ENCODE measurements at places on chromosomes 3 and 15.

DNA sequence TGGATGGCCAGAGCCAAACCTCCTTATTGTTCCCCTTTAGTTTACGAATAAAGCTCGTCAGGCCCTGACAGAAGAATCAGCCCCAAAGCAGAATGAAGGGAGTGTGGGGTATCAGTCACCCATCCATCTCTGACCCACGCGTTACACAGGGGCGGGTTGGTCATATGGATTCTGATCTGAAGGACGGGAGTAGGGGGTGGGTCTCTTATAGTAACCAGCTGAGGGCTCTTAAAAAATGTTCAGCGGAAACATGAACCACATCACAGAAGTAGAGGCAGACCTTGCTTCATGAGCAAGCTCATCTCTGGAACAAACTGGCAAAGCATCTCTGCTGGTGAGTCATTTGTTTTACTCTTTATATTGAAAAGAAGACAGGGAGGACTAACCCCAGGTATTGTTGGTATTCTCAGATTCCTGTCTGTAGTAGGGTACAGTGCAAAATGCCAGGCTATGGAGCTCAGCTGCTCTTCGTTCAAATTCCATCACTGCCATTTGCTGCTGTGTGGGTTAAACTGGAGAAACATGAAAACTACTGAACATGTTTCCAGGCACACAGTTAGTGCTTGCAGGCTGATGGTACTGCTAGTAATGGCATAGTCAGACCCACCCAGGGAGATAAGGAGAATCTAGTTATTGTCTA lies at the start of gene CXCR6:
CXCR6 (plus strand) TSS at position 258 of the 640 bp plus-strand sequence. CDS start 3,018 bp downstream, outside the sequence.
- no peak for DNase-seq

- DNase-seq = no peak
Observed at GRCh38 chr15:75028991-75029377, 5.6 kb downstream of the PPCDC start.

DNA sequence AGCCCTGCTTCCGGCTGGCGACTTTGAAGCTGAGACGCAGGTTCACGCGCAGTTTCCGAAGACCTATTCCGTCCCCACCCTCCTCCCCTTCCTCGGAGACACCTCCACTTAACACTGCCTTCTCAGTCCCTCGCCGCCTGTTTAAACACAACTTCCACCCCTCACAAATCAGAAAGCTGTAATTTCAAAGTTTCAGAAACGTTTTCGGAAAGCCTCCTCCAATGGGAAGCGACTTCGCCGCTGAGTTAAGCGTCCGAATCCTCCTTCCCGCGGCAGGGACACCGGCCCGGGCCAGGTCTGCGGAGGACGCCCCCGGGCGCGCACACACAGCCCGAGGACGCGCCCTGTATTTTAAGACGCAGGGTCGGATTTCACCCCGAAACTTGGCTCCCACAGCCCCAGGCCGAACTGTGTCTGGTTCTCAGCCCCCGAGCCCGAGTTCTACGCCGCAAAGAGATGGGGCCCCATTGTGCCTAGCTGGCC lies 559 bp upstream of the LRRN1 start:
- peak; percentile 42 for DNase-seq

- DNase-seq = no peak
Observed at GRCh38 chr3:72335458-72336095, 512.7 kb downstream of the SHQ1 start.

- DNase-seq = no peak
Observed at GRCh38 chr3:1190569-1190968, 97.7 kb downstream of the CNTN6 start.

GRCh38 chr3:72591522-72592421 lies 256.5 kb downstream of the SHQ1 start:
- peak; percentile 23 for DNase-seq

- no peak for DNase-seq
Observed at GRCh38 chr3:75983609-75984290, 198.4 kb upstream of the ZNF717 start.

GRCh38 chr15:25801586-25802284 lies 61.4 kb downstream of the ATP10A start:
- DNase-seq = no peak
